ENCODE measurements at places on chromosomes 7 and 10.

- DNase-seq = no peak
These were observed 58.0 kb downstream of the TSPAN12 start for GRCh38 chr7:120799813-120800475.

DNA sequence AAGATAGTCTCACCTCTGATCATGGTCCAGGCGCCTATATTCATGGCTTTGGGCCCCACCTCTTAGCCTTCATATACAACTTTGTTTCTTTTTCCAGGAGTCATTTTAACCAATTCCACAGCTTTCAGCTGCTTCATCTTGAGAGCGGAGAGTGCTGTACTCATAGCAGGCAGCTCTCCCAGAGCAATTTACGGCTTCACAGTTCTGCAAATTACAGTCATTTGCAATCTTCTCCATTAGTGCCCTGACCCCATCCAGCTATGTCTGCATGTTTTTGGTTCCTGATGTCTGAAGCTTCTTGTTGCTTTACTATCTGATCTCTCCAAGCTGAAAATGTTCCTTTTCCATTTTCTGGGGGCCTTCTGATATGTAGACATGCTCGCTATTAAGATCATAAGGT, 18.0 kb upstream of the MEST start:
- no peak for DNase-seq

DNA sequence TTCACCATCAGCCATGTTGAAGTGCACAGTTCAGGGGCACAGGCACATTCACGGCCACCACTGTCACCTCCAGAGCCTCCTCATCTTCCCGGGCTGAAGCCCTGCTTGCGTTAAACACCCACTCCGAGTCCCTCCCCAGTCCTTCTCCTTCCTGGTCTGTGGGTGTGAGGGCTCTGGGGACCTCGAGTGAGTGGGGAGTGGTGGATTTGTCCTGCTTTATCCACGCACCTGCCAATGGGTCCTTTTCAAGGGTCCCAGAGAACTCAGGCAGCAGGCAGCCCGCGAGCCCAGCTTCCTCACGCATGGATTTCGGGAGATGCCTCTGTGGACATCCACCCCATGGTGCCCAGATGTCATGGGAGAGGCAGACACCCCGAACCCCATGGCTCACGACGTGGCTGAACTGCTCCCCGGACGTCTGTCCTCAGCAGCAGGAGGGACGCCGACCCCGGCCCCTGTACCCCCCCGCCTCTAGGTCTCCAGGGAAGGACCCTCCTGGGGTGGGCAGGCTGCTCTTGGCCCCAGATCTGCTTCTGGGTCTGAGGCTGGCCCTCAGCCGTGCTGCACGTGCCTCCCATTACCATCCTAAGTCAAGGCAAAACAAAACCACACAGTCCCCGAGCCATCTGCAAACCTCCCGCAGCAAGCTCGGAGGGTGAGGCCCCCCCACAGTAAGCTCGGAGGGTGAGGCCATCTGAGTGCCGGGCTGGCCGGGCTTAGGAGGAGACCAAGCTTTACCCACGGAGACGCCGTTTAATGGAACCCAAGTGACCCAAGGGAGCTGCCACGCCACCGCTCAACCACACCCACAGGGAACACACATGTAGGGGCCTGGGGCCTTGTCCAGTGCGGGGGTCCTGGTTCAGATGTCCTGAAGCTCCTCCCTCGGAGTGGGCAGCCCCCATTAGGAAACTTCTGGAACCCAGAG, 9.0 kb downstream of the CYP2W1 start:
- DNase-seq = no peak

DNA sequence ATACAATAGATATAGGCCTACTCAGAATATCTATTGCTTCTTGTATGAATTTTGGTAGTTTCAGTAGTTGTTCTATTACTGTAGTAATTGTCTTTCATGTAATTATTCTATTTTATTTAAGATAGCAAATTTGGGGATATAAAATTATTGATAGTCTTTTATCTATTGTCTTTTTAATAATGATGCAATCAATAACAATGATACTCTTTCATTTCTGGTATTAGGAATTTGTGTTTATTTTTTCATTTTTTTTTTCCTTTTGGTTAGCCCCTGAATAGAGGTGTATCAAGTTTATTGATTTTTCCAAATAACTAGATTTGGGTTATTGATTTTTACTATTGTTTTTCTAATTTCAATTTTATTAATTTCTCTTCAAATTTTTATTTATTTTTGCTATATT, 1503.7 kb downstream of the REEP3 start:
- no peak for DNase-seq

- no peak for DNase-seq
These were observed 641 bp upstream of the TPK1 start for GRCh38 chr7:144836545-144836842.

- no peak for DNase-seq
These were observed 27.0 kb downstream of the DNMBP start for GRCh38 chr10:99982728-99983127.

DNA sequence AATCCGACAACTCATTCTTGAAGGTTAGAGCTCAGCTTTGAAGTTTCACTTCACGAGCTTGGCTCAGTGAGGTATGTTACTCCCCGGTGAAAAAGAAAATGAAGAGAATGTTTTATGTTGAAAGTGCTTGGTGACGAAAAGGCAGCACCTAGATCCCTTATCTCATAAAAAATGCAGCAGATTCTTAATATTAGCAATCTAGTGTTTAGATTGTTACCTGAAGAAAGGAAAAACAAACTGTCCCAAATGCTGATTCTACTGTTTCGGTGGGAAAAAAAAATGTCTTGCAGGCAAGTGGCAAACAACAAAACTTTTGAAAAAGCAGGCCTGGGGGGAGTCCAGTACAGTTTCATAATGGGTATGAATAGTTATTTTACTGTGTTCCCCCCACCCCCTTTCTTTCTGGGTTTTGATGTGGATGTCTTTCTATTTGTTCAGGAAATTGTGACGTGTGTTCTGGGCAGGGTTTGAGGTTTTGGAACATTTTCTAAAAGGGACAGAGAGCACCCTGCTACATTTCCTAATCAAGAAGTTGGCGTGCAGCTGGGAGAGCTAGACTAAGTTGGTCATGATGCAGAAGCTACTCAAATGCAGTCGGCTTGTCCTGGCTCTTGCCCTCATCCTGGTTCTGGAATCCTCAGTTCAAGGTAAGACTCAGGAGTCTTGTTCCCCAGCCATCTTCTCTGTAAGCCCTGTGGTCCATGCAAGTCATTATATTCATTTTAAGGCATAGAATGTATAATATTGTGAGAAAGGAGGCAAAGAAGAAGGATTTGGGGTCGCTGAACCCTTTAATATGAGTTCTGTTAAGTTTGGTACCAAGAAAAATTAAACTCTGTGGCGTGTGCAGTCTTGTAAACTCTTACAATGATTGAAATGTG, at the start of gene SRGN:
TSS of gene SRGN (plus strand) at position 514 of the 881 bp plus-strand sequence. CDS start at position 569, 55 bp downstream.
- no peak for DNase-seq

DNA sequence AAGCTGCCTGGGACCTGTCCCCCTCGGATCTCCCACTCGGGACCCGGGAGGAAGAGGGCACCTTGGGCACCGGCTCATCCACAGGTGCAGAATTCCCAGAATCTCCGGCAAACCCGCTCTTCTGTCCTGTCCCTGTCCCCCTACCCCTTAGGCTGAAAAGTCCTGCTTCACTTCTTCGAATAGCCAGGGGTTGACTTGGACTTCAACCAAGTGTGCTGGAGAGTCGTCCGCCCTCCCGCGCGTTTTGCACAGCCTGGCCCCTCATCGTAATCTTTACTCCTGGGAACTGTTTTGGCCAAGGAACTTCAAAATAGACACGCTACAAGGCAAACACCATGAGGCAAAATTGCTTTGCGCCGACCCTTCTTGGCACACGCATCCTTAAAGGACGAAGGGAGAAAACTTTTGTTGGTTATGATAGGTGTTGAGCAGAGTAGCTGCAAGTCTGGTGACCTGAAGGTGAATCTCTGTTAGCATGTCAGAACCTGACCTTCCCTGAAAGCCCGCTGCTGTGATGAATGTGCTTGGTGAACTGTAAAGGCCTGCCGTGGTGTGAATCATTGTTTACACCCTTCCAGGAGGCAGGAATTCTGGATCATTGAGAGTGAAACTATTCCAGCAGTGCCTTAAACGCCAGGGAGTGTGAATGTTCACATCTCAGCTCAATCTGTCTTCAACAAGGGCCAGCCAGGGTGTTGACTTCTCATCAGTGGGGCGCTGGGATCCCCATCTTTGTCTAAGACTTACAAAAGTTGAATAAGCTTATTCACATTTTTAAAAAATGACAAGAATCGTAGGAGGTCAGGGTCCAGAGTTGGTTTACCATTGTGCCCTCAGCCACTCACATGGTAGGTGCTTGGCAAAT, 589 bp upstream of the RAPGEF5 start:
- peak; percentile 37 for DNase-seq

DNA sequence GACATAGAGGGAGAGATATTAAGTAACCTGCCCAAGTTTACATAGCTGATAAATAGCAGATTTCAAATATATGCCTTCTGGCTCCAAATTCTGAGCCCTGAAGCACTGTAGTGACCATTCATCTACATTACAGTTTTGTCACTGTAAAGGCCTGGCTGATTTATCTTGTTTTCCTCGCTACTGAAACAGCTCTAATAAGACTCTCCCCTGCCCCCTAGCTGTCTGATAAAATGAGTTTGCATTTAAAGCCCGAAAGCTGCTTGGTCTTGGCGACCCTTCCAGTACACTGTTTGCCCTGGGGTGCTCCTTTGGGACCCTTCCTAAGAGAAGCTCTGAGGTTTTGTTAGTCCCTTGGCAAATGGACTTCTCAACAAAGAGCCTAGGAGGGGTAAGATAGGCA, 59.7 kb upstream of the RAB11FIP2 start:
- peak; percentile 34 for DNase-seq

- peak; percentile 73 for DNase-seq
These were observed at the start of gene FAM241B for GRCh38 chr10:69629897-69630650. Gene FAM241B, plus strand, starts transcription at chr10:69630247. Its CDS starts 1,497 bp downstream, at chr10:69631744.

GRCh38 chr10:116183733-116184511, 89.1 kb downstream of the GFRA1 start:
- DNase-seq = peak; percentile 38

DNA sequence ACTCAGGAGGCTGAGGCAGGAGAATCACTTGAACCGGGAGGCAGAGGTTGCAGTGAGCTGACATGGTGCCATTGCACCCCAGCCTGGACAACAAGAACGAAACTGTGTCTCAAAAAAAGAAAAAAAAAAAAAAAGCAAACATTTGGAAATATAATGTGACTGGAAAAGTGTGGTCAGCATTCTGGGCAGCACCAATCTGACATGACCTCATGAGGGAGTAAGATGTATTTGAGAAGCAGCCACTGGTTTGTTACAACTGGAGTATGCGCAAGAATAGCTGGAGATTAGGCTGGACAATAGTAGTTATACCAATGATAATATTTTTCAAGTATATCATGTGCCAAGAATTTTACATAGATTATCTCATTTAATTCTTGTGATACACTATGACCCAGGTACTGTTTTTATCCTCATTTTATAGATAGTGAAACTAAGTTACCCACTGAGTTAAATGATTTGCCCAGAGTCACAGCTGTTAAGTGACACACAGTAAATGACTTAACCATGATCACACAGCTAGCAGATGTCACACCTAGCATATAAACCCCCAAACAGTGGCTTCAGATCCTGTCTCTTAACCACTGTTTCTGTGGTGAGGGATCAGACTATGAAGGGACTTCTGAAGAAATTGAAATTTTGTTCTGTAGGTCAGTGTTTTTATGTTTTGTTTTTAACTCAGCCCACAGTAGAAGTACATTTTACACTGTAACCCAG, 11.1 kb downstream of the MCU start:
- no peak for DNase-seq

DNA sequence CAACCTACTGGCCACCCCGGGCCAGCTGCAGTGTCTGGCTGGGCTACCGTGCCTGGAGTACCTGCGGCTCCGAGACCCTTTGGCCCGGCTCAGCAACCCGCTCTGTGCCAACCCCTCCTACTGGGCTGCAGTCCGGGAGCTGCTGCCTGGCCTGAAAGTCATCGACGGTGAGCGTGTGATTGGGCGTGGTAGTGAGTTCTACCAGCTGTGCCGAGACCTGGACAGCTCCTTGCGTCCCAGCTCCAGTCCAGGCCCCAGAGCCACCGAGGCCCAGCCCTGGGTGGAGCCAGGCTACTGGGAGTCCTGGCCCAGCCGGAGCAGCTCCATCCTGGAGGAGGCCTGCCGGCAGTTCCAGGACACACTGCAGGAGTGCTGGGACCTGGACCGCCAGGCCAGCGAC, 4.2 kb downstream of the RARRES2 start:
- DNase-seq = no peak

GRCh38 chr7:53656881-53657280, 621.4 kb downstream of the POM121L12 start:
- peak; percentile 12 for DNase-seq

- DNase-seq = no peak
These were observed 209.2 kb downstream of the MBL2 start for GRCh38 chr10:52563360-52563759.

- no peak for DNase-seq
These were observed 125.9 kb downstream of the GRK5 start for GRCh38 chr10:119333146-119333792.

- DNase-seq = no peak
These were observed 207.7 kb downstream of the SLC25A13 start for GRCh38 chr7:96114190-96114589.

DNA sequence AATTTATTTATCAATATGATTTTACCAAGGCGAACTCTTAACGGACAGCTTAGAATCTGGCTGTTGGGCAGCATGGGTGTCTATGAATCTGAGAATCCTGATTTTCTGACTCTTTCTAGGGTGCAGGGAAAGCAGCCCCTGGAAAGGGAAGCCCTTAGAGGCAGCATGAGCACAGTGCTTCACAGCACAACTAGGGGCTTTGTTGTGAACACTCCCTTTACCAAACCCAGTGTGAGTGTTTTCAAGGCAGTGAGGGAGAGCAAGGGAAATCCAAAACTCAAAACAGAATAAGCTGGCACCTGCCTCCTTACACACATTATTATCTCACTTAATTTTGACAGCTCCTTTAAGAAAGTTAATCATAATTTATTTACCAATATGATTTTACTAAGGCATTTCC, 116.3 kb upstream of the CSTF2T start:
- DNase-seq = no peak

DNA sequence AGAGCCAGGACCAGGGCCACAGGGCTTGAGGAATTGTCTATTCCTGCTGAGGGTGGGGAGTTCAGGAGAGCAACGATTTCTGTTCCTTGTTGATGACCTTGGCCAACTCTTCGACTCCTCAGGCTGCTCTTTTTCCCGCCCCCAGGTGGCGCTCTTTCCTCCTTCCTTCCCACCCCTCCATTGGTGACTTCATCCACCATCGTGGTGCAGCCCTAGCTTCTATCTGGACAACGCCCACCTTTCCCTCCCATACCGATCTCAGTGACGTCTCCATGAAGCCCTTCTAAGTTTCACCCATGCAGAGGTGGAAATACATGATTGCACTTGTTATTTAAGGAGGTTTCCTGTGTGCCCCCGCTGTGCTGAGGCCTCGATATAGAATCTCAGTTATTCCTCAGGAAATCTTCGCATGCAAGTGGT, 22.1 kb upstream of the CARD11 start:
- DNase-seq = peak; percentile 88

GRCh38 chr10:33965795-33966581, 631.5 kb upstream of the NRP1 start:
- DNase-seq = no peak

GRCh38 chr7:67505449-67505848, 508.8 kb downstream of the TYW1 start:
- DNase-seq = no peak

- no peak for DNase-seq
These were observed 947 bp downstream of the HOXA3 start for GRCh38 chr7:27151341-27151930.

- no peak for DNase-seq
These were observed 88.0 kb upstream of the PFKP start for GRCh38 chr10:2979306-2979705.

All from ELF-1 (cell line).